Femur (tissue), 1 donor: ENCODE measurements at places on chromosomes 4 and X.

DNA sequence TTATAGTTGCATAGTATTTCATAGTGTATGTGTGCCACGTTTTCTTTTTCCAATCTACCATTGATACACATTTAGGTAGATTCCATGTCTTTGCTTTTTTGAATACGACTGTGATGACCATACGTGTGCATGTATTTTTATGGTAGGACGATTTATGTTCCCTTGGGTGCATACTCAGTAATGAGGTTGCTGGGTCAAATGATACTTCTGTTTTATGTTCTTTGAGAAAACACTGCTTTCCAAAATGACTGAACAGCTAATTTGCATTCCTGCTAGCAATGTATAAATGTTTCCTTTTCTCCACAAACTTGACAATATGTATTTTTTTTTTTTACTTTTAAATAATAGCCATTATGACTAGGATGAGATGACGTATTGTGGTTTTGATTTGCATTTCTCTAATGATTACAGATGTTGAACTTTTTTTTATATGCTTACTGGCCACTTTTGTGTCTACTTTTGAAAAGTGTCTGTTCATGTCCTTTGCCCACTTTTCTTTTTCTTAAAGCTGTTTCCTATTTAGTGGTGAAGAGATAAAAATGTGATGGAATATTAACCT lies 969.5 kb upstream of the NDST4 start:
- no peak for DNase-seq

DNA sequence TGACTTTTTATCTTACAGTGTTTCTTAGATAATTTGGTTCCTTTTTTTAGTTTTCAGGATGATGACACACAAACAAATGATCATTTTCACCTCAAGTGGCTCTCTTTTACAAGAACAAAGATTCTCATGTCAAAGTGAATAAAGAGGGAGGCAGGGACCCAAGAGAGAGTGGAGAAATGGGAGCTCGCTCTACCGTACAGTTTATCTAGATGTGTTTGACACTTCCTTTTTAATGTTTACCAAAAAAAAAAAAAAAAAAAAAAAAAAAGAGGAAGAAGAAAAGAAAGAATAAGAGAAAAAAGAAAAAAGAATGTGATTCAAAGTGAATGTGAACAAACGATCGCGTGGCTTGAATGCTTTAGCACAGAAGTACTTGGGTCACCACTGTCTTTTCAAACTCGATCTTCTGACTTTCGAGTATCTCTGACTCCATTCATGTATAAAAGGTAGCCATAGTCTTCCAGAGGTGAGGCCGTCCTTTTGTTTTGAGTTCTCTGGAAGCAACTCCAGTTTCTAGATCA lies 75.6 kb upstream of the GRXCR1 start:
- no peak for DNase-seq

DNA sequence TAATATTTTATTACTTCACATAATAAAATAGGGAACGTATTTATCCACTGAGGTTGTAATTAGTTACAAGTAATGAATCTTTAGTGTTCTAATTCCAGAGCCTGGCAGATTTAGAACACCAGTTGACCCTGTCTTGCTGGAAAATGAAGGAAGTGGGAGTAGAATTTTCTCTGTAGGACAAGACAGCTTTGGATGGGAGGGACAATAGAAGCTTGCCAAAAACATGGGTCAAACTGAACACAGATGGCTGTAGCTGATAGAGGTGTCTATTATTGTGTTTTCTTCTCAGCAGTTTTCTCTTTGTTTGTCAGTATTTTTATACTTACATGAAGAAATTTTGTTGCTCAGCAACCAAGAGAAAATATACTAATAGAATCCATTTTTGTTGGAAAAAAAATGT lies 20.2 kb downstream of the FAT4 start:
- no peak for DNase-seq

DNA sequence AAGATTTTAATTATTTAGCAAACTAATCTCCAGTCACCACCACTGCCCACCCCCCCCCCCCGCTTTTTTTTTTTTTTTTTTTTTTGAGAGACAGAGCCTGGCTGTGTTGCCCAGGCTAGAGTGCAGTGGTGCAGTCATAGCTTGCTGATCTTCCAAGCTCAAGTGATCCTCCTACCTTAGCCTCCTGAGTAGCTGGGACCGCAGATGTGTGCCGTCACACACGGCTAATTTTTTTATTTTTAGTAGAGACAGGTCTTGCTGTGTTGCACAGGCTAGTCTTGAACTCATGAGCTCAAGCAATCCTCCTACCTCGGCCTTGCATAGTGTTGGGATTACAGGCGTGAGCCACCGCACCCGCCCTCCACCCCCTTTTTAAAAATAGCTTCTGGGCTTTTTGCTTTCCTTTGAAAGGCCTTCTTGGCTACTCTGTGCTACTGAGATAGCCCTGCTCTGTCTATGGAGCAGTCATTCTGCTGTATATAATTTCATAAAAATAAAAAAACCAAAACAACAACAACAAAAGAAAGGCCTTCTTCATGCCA lies 18.7 kb downstream of the TXLNG start:
- no peak for DNase-seq

GRCh38 chrX:107818900-107819521 lies 6.7 kb upstream of the MID2 start:
- DNase-seq: no peak

DNA sequence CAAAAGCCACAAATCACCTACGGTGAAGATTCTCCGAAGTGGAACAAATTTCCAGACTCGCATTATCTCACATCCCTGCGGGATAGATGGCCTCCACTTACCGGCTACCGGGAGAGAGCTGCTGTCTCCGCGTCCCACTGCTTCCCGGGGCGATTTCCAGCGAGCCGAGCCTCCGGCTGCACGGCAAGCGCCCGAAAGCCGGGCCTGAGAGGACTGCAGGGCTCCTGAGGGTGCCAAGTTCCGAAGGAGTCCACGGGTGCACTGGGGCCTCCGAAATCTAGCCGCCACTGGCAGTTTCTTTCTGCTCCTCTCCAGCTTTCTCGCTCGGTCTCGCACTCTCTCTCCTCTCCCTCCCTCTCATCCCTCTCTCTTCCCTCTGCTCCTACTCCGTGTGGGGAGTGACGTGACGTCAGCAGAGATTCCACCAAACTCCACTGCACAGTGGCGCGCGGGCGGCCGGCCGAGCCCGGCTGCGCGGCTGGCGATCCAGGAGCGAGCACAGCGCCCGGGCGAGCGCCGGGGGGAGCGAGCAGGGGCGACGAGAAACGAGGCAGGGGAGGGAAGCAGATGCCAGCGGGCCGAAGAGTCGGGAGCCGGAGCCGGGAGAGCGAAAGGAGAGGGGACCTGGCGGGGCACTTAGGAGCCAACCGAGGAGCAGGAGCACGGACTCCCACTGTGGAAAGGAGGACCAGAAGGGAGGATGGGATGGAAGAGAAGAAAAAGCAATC lies 14.0 kb upstream of the PITX2 start:
- DNase-seq: peak; percentile 84

DNA sequence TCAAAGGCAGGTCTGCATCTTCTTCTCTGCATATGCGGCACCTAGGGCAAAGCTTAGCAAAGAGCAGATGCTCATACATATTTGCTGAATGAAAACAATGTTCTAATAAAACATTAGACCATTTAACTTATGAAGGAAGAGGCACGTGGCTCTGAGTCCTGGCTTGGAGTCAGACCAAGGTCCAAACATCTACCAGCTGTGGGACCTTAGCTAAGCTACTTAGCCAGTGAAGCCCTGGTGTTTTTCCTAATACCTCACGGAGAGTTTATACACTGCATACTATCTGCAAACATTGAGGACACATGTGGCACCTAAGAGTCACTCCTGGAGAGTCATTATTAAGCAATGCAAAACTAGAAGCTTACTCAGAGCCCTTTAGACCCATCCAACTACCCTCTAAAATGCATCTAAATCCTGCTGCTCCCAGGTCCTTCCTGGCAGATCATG lies 9.0 kb downstream of the PDGFC start:
- no peak for DNase-seq

GRCh38 chr4:123444290-123444731 lies 47.7 kb downstream of the SPRY1 start:
- DNase-seq: peak; percentile 59

DNA sequence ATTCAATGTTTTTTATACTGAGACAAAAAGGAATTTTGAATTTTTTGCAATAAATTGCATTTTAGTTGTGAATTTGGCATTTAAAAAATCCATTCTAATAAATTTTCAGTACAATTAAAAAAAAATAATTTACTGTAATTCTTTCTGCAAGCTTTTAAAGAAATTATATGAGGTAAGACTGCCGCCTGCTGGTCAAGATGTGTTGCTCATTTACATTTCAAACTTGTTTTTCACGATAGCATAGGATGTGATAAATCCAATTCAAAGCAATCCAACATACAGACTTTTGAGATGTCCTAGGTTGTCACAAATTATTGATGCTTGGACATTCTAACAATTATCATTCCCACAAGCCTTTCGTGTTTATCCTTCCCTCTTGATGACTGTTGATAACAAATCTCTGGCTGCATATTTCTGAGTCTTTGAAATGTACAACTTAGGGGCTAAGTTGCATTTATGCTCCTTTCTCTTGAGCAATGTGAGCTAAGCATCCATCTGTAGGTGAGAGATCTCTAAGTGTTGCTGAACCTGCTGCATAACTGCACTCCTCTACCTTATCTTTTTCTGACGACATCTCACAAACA lies 21.7 kb upstream of the MFAP3L start:
- DNase-seq: peak; percentile 50

- no peak for DNase-seq
Observed at GRCh38 chrX:15881381-15881897, 26.8 kb upstream of the AP1S2 start.

- DNase-seq: no peak
Observed at GRCh38 chr4:49063670-49064069, 77.6 kb downstream of the CWH43 start.

GRCh38 chr4:173834151-173834550 lies 304.1 kb upstream of the HAND2 start:
- DNase-seq: no peak

GRCh38 chr4:86319390-86319789 lies 40.5 kb downstream of the MAPK10 start:
- DNase-seq: no peak

- no peak for DNase-seq
Observed at GRCh38 chrX:44795945-44796450, 47.8 kb upstream of the DUSP21 start.

GRCh38 chrX:73817393-73818199 lies 254.6 kb downstream of the CHIC1 start:
- DNase-seq: no peak

DNA sequence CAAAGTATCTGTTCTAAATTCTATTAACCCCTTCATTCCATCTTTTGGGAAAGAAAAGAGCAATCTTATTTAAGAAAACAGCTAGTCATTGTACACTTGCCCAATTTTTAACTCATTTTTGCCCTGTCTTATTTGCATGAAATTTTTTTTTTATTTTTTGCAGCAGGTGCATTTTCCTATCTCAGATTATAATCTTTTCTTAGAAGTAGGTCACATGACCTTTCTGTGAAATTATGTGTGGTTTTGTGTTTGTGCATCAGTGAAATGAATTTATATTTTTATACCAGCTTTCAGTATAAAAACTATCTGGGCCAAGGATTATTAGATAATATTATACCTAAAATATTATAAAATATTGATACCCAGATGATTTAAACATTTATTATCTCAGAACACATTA lies 145.6 kb downstream of the INPP4B start:
- no peak for DNase-seq

- peak; percentile 69 for DNase-seq
Observed at GRCh38 chr4:24912252-24913118, at the start of gene CCDC149. CCDC149 (minus strand) TSS chr4:24913042; CDS start chr4:24912864, 178 bp downstream.
